ENCODE measurements at places on chromosomes 12 and 14.

DNA sequence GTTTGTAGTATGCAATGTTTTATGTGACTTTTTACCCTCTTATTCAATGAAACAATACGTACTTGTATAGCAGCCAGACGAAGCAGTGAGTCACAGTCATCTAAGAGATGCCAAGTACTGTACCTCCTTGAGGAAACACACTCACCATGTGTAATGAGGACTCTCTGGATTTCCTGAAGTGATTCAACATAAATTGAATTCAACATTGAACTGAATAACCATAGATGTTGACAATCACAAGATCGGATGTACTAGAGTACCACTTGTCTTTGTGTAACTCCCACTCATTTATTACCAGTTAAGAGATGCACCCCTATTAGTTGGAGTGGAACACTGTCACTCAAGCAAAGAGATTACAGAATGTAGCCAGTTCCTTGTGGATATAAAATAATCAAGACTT lies 175.2 kb upstream of the HMGA2 start:
- no peak overlapping the region for H3K4me3 ChIP-seq
- no peaks in the 10 kb centered on the region for H3K36me3 ChIP-seq
- H3K4me1 ChIP-seq = no peaks in the 10 kb centered on the region
- no peak for DNase-seq
- peak overlapping the region; percentile 56 for H3K27ac ChIP-seq

DNA sequence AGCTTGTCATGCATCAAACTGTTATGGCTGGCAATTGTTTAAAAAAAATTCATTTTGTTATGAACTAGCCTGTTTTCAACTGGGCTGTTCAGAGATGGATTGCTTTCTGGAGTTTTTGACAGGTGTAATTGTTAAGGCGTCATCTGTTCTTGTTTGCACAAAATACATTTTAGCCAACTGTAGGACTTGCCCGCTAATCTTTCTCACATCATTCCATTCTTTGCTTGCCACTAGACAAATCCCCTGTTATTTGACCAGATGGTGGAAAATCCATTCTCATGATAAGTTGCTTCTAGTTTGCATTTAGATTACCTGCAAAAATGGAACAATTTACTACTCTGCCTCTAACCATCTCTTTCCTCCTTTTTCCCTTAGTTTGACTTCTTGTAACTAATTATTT lies 114.3 kb downstream of the NPAS3 start:
- no peaks in the 10 kb centered on the region for H3K27me3 ChIP-seq
- H3K36me3 ChIP-seq = no peaks in the 10 kb centered on the region
- H3K4me3 ChIP-seq = no peak overlapping the region
- no peak for DNase-seq
- H3K4me1 ChIP-seq = no peaks in the 10 kb centered on the region

DNA sequence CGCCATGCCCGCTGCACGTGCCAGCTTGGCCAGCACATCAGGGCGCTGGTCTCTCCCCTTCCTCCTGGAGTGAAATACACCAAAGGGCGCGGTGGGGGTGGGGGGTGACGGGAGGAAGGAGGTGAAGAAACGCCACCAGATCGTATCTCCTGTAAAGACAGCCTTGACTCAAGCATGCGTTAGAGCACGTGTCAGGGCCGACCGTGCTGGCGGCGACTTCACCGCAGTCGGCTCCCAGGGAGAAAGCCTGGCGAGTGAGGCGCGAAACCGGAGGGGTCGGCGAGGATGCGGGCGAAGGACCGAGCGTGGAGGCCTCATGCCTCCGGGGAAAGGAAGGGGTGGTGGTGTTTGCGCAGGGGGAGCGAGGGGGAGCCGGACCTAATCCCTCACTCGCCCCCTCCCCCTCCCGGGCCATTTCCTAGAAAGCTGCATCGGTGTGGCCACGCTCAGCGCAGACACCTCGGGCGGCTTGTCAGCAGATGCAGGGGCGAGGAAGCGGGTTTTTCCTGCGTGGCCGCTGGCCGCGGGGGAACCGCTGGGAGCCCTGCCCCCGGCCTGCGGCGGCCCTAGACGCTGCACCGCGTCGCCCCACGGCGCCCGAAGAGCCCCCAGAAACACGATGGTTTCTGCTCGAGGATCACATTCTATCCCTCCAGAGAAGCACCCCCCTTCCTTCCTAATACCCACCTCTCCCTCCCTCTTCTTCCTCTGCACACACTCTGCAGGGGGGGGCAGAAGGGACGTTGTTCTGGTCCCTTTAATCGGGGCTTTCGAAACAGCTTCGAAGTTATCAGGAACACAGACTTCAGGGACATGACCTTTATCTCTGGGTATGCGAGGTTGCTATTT lies 914 bp upstream of the CCND2 start:
- H3K27me3 ChIP-seq = no peaks in the 10 kb centered on the region
- peaks cover 13% of the 10 kb centered on the region for H3K36me3 ChIP-seq
- peak overlapping the region; percentile 92 for H3K27ac ChIP-seq
- H3K4me1 ChIP-seq = peaks cover 44% of the 10 kb centered on the region
- peak; percentile 68 for DNase-seq
- peak overlapping the region; percentile 28 for H3K4me3 ChIP-seq

- no peaks in the 10 kb centered on the region for H3K27me3 ChIP-seq
- H3K4me3 ChIP-seq = no peak overlapping the region
- no peaks in the 10 kb centered on the region for H3K4me1 ChIP-seq
- no peak for DNase-seq
- no peaks in the 10 kb centered on the region for H3K36me3 ChIP-seq
Measured at GRCh38 chr14:30162066-30162465, 234.4 kb upstream of the PRKD1 start.
